ENCODE measurements at places on chromosomes 2 and 18.

GRCh38 chr2:69382547-69382946 lies 4.5 kb downstream of the GFPT1 start:
- no peak for DNase-seq

GRCh38 chr2:32775954-32776353 lies 148.1 kb downstream of the TTC27 start:
- DNase-seq, result no peak

DNA sequence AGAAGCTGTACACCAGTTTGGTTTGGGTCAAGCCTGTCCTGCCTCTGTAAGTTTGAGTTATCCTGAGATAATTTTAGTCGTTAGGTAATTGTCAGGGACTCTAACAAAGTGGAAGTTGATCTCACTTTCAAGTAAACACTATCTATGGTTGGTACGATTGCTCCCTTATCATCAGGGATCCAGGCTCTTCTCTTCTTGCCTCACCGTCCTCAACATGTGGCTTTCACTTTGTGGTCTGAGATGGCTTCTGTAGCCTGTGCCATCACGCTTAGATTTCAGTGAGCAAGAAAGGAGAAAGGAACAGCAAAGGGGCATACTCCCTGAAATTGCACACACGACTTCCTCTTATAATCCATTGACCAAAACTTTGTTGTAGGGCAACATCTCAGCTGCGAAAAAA lies 115.6 kb downstream of the CTAGE1 start:
- DNase-seq, result no peak

- no peak for DNase-seq
Measured at GRCh38 chr2:181367906-181368435, 89.2 kb upstream of the ITGA4 start.

GRCh38 chr2:108565778-108566375 lies 31.6 kb downstream of the LIMS1 start:
- DNase-seq, result no peak

Measured in NCI-H774 (cell line).